ENCODE measurements at places on chromosomes 1 and 21.

DNA sequence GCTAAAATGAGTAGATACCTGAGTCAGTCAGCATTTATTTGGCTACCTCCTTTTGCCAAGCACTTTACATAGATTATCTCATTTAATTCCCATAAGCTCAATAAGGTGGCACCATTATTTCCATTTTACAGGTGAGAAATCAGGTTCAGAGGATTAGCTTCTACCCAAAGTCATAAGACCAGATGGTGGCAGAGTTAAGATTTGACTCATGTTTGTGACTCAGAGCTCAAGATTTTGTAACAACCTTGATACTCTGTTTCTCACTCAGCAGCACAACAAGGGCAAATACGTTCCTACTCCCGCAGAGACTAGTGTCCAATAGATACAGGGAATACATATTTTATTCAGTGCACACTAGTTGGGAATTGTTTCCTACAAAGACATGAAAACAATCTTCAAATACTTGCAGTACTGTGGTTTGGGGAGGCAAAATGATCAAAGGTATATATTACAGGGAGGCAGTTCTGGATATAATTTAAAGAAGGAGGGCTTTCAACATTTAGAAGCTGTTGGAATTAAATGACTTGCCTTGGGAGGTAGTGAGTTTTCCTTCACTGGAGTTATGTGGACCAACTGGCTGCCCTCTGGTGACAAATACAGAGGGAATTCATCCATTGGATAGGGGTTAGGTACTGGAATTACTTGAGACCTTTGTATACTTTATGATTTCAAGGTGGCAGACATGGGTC is 3.6 kb downstream of the LEPR start:
- no peak for DNase-seq

DNA sequence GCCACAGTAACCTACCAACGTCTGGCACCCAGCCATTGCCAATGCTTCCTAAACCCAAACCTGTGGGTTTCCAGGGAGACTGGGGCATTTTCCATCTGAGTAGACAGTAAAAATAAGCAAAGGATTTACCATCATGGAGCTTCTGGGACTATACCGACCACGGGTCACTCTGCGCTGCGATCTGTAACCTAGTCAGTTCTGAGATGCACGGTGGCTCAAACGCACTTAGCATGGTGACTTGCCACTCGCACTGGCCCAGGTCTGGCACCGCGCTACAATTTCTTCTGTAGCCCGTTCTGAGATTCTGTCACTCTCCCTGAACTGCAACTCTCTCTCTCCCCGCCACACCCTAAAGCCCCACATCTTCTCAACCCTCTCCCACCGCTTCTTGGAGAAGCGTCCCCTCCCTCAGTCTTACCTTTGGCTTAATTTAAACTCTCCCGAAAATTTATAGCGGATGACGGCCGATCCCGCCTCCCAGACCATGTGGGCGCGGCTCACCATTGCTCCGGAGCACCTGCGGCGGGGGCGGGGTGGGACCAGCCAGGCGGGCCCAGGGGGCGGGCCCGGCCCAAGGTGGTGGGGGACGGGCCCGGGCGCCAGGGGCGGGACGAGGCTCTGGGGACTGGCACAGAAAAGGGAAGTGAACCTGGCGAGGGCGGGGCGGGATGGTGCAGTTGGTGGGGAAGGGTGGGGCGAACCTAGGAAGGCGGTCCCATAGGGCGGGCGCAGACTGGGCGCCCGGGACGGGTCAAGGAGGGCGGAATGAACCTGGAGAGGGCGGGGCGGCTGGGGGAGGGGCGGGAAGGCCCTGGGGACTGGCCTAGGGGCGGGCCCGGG is 493 bp upstream of the MAP3K21 start:
- DNase-seq, result peak; percentile 79

GRCh38 chr1:192272732-192273131 is 44.1 kb upstream of the RGS21 start:
- no peak for DNase-seq

DNA sequence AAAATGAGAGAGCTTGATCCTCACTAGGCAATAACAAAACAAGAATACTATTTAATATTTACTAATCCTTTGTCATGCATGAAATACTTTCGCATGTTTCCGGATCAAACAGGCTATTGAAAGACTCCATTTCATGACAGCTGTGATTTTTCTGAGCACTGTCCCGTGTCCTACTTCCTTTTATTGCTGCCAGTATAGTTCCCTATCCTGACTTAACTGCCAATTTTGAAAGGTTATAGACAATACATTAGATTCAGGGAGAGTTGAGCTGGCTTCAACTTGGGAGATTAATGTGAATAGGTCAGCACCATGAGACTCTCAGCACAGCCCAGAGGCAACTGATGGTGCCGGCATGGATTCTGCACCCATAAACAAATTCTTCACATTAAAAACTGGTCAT is 225.8 kb downstream of the VAV3 start:
- no peak for DNase-seq

GRCh38 chr1:1599935-1600860 is at the start of gene FNDC10:
Gene FNDC10 (minus strand): TSS chr1:1600135. CDS start chr1:1600015, 120 bp downstream.
- no peak for DNase-seq

All from left renal pelvis (tissue), 4 donors.